ENCODE measurements at places on chromosomes 2 and 18. TPM values are rescaled to one million over a fixed set of nuclear protein-coding genes. Genes with fewer than 3 reads are reported as not detected.

DNA sequence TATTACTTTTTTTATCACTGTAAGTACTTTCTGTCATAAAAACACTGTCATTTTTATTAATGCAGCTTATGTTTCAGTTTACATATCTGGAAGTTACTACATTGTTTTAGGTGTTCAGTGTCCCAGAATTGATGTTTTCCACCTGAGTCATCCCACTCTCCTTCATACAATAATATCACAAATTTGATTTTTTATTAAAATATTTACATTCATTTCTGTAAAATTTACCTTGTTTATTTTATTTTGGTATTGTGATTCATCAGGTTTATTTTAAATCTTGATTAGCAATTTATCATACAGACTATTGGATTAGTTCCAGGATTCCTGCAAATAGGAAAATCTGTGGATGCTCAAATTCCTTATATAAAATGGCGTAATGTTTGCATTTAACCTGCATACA, 1662.9 kb downstream of the SUCLG1 start:
- no peaks in the 10 kb centered on the region for H3K27me3 ChIP-seq
- no peak for DNase-seq
- no peak overlapping the region for H3K27ac ChIP-seq
- H3K4me1 ChIP-seq, result no peaks in the 10 kb centered on the region
- no peaks in the 10 kb centered on the region for H3K36me3 ChIP-seq
- no peak overlapping the region for H3K4me3 ChIP-seq

GRCh38 chr2:124091721-124092120, 66.6 kb downstream of the CNTNAP5 start:
- H3K27me3 ChIP-seq, result no peaks in the 10 kb centered on the region
- H3K36me3 ChIP-seq, result no peaks in the 10 kb centered on the region
- H3K4me1 ChIP-seq, result no peaks in the 10 kb centered on the region

GRCh38 chr2:67322353-67323001, 74.7 kb upstream of the ETAA1 start:
- H3K27ac ChIP-seq, result no peak overlapping the region
- no peaks in the 10 kb centered on the region for H3K36me3 ChIP-seq
- DNase-seq, result no peak
- no peak overlapping the region for H3K4me3 ChIP-seq
- H3K4me1 ChIP-seq, result no peaks in the 10 kb centered on the region

PLGLB2 gene
- total RNA-seq, result 1.8 TPM

GREB1L gene
- total RNA-seq, result not detected

NDUFAF7 gene
- total RNA-seq, result 28.9 TPM

MROH2A gene
- not detected for total RNA-seq

DNA sequence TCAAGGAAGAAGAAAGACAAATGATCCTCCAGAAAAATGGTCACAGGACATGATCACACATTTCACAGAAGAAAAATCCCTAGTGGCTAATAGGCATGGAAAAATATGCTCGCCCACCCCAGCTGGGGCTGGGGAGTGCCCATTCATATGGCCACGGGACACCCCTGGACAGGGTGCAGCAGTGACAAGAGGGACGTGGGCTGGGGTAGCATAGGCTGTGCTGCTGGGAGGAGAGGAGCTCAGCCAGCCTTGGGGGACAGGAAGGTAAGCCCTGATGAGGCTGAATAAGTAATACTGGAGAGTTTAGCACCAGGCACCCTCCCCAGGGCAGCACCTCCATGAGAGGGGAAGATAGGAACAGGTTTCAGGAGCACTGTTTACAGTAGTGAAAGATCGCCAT, 254.9 kb upstream of the HS6ST1 start:
- no peak overlapping the region for H3K27ac ChIP-seq
- H3K36me3 ChIP-seq, result no peaks in the 10 kb centered on the region

DNA sequence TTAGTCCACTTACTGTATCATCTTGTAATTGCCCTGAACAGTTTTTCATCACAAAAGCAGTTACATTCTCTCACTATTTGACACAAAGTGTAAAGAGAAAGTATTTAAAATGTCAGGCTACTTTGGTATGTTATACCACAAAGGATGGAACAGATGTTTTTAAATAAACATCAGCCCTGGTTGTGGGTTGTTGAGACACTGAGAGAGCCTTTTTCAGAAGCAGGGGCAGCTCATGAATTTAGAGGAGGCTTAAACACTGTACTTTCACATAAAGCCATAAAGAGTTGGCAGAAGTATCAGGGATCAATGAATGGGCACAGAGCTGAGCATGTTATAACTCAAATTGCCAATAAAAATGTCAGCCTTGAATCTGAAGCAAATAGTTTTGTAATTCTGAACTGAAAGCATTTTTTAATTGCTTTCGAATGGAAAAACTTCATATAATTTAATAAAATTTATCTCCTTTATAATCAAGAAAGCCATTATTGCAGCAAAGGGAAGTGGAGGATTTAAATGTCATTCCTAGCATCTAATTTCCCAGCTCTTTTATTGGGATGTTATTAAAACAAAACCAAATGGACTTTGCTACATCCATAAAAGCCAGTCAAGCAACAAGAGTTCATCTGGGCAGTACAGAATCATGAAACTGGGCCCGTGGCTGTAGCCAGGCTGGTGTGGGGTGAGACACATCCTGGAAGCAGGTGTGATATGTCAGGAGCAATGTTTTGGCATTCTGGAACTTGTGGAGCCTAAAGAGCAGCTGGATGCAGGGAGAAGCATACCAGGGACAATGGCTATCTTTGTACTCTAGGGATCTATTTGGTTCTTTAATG, 95.1 kb upstream of the NT5C1B start:
- no peak overlapping the region for H3K4me3 ChIP-seq
- no peaks in the 10 kb centered on the region for H3K27me3 ChIP-seq
- no peak overlapping the region for H3K27ac ChIP-seq
- no peaks in the 10 kb centered on the region for H3K36me3 ChIP-seq
- no peaks in the 10 kb centered on the region for H3K4me1 ChIP-seq

DNA sequence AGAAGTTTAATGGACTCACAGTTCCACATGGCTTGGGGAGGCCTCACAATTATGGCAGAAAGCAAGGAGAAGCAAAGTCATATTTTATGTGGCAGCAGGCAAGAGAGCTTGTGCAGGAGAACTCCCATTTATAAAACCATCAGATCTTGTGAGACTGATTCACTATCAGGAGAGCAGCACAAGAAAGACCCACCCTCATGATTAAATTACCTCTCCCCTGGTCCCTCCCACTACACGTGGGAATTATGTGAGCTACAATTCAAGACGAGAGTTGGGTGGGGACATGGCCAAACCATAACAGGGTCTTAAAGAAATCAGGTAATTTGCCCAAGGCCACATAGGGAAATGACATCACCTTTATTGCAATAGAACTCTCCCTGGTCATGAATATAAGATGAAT, 1073.3 kb upstream of the ACVR2A start:
- DNase-seq, result no peak
- no peaks in the 10 kb centered on the region for H3K36me3 ChIP-seq
- no peaks in the 10 kb centered on the region for H3K27me3 ChIP-seq
- H3K4me1 ChIP-seq, result no peaks in the 10 kb centered on the region
- H3K27ac ChIP-seq, result no peak overlapping the region

PCGF1 gene
- total RNA-seq, result 43.3 TPM

DNA sequence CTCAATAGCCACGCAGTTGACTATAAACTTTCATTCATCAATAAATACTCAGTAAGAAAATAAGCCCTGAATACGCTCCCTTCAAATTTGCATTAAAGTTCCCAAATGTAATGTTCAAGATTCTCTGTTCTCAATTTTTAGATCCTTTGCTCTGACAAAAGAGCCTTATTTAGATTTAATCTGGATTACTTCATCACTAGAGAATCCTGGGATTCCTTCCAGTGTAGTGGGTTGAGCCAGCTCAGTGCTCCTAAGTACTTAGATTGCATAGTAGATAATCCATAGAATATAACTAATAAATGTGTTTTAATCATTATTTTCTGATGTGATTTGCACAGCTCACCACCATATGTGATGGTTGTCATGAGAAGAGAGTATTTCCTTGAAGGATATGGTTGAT, 1286.2 kb downstream of the SUCLG1 start:
- no peaks in the 10 kb centered on the region for H3K4me1 ChIP-seq
- no peaks in the 10 kb centered on the region for H3K36me3 ChIP-seq
- H3K4me3 ChIP-seq, result no peak overlapping the region
- no peak overlapping the region for H3K27ac ChIP-seq

DNA sequence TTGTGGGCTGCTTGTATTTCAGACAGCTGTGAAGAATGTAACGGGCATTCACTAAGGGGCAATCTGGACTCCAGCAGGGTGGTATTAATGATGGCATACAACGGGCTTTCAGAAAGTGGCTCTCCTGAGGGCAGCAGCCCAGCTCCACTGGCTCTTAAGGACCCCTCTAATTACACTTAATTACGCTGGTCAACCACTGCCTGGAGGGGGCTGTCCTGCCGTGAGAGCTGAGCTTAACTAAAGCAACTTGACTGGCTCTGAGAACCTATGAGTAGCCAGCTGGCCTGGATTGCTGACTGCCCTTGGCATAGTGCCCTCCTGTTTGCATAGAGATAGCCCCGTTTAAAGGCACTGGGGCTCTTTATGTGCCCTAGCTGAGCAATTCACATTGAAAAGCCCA, 3.8 kb downstream of the LIPG start:
- H3K4me1 ChIP-seq, result peaks cover 28% of the 10 kb centered on the region
- H3K4me3 ChIP-seq, result no peak overlapping the region
- no peaks in the 10 kb centered on the region for H3K36me3 ChIP-seq
- no peak for DNase-seq

All from activated CD4-positive, alpha-beta T cell treated with anti-CD3 and anti-CD28 coated beads, Interleukin-2, amount 10 ng/mL, durations not matched to agents 24 days and 14 days (primary cell).